ENCODE measurements at places on chromosomes 11 and 22.

GRCh38 chr11:85955531-85955930 lies 100.3 kb downstream of the CCDC83 start:
- no peak for DNase-seq

GRCh38 chr11:102846292-102846691 lies 2.9 kb upstream of the MMP3 start:
- no peak for DNase-seq

DNA sequence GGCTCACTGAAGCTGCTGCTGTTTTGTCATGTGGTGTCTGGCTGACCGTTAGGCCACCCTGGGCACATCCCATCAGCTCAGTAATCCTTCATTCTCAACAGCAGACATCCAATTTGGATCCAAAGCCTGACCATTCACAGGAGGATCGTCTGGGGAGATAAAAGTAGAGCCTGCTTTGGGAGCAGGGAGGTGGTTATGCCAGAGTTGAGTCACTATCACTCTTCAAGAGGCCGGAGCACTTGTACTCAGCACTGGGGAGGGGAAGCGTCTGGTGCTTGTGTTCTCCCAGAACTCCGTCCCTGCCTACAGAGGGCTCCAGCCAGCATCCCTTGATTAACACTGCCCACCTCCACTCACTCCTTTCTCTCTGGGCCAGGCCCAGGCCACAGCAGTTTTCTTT lies 382.6 kb downstream of the OPCML start:
- DNase-seq, result no peak

DNA sequence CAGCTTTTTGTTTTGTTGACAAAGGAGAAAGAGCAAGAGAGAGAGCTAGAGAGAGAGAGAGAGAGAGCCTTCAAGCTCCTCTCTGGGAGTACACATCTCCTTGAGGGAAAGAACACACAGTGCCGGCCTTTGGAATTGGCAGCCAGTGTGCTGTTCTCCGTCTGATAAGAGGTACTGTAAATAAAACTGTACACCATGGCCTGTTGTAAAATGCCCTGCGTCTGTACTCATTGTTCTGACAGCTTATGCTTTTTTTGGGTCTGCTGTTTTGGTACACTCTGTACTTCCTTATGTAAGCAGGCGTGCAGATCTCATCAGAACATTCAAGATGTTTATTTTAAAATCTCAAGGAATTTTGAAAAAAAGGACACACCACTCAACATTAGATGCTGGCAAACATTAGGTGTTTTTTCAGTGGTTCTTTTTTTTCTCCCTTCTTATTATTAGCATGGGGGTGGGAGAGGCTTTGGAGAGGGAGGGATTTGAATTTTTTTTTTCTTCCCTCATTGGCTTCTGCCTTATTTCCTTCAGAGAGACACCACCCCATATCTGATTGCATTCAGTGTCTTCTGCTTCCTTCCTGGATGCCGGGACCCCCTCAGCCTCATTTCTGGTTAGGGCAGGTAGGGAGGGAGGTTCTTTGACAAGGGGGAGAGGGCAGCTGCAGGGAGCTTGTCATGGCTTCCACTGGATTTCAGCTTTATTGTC lies 116.8 kb upstream of the NNMT start:
- DNase-seq, result no peak

- no peak for DNase-seq
Observed at GRCh38 chr11:44885065-44885810, 65.4 kb downstream of the TP53I11 start.

DNA sequence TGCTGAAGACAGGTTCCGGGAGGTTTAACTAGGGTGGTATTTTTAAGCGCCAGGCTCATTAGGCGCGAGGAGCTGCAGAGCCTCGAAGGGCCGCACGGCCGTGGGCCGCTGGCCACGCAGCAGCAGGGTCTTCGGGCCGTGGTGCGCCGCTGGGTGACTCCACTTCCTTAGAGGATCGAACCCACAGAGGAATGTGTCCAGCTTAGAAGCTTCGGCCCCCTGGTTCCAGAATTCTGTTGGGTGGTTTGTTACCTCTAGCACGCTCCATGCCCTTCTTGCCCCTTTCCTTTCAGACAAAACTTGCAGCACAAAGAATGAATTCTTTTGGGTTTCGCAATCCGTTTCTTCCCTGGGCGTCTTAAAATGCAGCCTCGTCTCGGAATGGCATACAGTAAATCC lies 773 bp upstream of the PATL1 start:
- DNase-seq, result no peak

GRCh38 chr22:45318558-45319323 lies 9.0 kb downstream of the FAM118A start:
- DNase-seq, result peak; percentile 29

DNA sequence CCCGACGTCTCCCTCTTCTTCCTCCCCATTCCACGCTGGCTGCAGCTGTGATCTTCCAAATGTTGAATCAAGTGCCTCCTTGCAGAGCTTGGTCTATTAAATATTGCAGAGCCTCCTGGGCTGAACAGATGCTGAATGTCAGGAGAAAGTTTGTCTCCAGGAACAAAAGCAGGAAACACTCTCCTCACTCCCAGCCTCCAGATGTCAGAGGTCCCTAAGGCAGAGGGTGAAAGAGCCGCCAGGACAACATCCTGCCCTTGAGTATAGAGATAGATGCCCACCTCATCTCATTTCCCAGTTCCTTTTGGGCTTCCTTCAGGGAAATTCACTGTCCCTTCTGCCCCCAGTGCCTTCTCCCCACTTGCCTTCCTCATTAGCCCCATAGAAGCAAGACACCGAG lies 40.8 kb upstream of the IGSF9B start:
- DNase-seq, result no peak

DNA sequence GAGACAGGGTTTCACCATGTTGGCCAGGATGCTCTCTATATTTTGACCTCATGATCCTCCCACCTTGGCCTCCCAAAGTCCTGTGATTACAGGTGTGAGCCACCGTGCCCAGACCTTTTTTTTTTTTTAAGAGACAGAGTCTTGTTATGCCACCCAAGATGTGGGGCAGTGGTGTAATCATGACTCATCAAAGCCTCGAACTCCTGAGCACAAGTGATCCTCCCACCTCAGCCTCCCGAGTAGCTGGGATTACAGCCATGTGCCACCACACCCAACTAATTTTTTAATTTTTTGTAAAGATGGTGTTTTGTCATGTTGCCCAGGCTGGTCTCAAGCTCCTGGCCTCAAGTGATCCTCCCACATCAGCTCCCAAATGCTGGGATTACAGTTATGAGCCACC lies 37.9 kb downstream of the IZUMO1R start:
- DNase-seq, result no peak

DNA sequence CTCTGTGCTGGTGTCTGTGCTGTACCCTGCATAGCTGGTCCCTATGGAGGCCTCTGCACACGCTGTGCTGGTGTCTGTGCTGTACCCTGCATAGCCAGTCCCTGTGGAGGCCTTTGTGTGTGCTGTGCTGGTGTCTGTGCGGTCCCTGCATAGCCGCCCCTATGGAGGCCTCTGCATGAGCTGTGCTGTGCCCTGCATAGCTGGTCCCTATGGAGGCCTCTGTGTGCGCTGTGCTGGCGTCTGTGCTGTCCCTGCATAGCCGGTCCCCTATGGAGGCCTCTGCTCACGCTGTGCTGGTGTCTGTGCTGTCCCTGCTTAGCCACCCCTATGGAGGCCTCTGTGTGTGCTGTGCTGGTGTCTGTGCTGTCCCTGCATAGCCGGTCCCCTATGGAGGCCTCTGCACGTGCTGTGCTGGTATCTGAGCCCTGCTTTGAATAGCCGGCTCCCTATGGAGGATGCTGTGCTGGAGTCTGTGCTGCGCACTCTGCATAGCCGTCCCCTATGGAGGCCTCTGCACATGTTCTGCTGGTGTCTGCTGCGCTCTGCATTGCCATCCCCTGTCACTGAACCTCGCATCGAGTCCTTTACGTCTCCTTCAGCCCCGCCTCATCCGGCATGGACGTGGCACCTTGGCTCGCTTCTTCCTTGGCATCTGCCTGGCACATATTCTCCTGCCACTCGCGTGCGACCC lies 6.2 kb downstream of the NADSYN1 start:
- no peak for DNase-seq

DNA sequence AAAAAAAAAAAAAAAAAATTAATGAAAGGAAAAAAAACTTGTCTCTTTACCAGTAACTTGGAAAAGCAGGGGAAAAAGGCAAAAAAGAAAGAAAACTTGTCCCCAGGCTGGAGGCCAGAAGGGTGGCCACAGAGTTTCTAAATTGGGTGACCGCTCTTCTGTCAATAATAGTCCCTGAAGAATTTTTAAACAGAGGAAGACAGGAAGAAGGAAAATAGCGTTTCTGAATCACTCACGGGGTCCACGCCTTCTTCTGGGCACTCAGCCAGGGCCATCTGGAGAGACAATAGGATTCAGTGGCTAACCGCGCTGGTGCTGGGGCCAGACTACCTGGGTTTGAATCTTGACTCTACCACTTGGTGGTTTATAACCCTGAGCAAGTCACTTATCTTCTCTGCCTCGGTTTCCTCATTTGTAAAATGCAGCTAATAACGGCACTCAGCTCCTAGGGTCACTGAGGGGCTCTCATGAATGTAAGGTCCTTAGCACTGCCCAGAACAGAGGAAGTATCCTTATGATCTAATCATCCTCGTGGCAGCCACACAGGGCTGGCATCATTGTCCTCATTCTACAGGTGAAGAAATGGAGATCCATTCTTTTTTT lies 7.0 kb downstream of the C11orf86 start:
- DNase-seq, result no peak

GRCh38 chr11:23377909-23378308 lies 517.6 kb upstream of the CCDC179 start:
- no peak for DNase-seq

GRCh38 chr11:45666648-45667642 lies 1.5 kb upstream of the CHST1 start:
- DNase-seq, result no peak

DNA sequence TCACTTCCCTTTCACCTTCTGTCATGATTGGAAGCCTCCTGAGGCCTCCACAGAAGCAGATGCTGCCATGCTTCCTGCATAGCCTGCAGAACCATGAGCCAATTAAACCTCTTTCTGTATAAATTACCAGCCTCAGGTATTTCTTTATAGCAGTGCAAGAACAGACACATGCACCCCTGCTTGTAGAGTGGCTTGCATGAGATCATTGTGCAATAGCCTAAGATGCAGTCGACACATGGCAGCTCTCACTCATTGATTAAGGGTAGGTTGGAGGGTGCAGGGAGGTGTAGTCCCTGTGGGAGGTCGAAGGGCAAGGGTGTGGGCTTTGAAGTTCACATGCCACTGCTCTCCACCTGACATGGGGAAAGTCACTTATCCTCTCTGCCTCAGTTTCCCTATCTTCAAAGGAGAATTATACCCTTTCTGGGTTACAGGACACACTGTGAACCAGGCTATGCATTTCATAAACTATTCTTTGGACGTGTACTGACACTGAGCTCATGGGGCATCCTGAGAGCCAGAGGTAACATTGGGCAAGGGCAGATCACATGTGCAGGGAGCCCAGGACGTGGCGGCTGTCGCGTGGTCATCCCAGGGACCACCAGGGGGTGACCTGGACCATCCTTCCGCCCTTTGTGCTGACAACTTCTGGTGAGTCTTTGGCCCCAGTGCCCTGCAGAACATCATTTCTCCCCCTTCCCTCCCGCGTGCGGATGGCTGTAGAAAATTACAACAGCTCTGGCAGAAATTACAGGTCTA lies 69.2 kb upstream of the SHANK2 start:
- DNase-seq, result no peak

DNA sequence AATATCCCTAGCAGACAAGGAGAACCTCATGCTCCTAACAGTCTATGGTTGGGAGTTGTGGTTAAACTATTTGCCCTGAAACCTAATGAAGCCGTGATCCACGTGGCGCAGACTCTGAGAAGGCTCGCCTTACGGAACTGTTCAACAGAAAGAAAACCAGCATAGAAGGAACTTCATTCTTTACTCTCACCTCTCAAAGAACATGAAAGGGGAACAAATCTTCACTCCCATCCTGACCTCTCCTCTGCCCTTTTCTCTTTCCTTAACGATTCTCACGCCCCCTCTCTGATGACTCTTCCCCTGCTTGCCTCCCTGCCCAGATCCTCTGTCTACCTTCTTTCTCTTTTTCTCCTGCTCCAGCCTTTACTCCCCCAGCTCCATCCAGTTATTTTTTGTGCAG lies 54.2 kb downstream of the IRAG1 start:
- DNase-seq, result no peak

- no peak for DNase-seq
Observed at GRCh38 chr11:13963949-13964770, 1.6 kb downstream of the SPON1 start.

DNA sequence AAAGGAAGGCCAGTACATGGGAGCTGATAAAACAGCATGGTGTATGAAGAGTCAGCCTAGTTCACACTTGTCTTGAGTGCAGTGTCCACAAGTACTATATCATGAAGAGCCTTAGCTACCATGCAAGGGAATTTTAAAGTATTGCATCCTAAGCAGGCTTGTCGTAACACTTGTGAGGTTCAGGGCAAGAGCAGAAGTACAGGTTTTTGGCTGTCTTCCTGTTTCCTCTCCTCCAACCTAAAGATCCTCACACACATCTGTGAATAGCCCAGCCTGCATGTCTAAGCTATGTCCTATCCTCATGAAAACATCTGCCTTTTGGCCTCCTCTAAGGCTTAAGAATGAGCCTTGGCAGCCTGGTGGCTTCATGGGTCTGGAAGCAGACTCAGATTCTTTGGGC lies 34.6 kb upstream of the TMEM123 start:
- no peak for DNase-seq

DNA sequence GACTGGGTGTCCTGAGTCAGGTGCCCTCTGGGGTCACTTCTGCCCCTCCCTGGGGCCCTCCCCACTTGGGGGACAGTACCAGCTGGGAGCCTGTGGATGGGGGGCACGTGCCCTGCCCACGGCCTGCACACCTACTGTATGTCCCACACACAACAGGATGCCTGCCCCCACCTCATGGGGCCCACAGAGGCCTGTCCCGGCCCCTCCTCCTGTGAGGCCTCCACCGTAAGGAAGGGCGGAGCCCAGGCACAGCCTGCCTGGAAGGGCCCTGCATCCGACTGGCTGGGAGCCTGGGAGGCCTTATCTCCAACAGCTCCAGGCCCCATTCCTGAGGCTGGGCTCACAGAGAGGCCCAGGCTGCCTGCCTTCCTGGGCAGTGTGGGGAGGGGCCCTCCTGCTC lies 47.8 kb downstream of the BRSK2 start:
- no peak for DNase-seq

- no peak for DNase-seq
Observed at GRCh38 chr22:48103126-48103875, 1340.9 kb downstream of the TBC1D22A start.

GRCh38 chr22:41517172-41518047 lies 26.9 kb downstream of the POLR3H start:
- DNase-seq, result peak; percentile 37

DNA sequence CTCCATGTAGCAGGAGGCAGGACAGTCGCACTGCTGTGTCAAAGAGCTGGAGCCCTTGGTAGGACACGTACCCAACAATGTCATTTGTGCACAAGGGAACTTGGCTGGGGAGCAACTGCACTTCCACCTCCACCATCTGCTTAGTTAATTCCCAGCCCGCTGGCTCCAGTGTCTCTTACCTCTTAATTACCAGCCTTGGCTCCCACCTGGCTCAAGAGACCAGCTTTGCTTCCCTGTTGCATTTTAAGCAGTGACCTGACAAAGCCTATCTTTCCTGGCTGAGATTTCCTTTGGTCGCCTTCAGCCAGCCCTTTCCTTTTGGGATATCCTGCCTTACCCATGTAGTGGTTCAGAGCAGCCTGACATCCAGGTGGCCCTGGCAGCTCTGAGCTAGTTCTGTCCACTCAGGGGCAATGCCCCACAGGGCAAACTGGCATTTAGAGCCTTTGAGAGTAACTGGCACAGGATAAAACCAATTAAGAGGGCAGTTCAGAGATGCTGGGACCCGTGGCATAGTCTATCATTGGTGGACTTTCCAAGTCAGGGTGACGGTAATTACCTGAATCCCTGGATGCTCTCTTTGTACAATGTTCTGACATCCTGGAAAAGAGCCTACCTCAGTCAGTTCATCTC lies 212.6 kb upstream of the SORL1-AS1 start:
- DNase-seq, result no peak
